ENCODE measurements at places on chromosomes 2 and 18.

- no peak for DNase-seq
Measured at GRCh38 chr2:10889651-10890215, 22.0 kb upstream of the KCNF1 start.

DNA sequence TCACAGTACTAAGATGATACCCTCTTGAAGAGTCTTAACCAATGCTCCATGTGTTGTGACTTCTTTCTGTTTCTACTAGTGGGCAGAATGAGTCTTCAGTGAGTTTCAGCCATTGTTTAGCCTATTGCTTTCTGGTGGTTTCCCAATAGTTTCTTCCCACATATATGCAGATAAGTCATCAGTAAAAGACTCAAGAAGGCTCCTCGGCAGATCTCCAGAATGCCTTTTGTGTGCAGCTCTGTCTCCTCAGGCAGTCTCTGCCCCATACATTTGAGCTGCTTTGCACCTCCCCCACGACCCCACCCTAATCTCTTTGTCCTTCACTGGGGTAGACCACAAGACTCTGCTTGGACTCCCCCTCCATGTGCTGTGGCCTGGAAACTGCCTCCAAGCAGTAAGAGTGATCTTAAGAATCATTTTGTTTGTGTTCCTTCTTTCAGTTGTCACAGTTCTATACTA, 71.6 kb upstream of the CHRNA1 start:
- no peak for DNase-seq

- peak; percentile 31 for DNase-seq
Measured at GRCh38 chr2:192194265-192194865, 368 bp downstream of the TMEFF2 start.

DNA sequence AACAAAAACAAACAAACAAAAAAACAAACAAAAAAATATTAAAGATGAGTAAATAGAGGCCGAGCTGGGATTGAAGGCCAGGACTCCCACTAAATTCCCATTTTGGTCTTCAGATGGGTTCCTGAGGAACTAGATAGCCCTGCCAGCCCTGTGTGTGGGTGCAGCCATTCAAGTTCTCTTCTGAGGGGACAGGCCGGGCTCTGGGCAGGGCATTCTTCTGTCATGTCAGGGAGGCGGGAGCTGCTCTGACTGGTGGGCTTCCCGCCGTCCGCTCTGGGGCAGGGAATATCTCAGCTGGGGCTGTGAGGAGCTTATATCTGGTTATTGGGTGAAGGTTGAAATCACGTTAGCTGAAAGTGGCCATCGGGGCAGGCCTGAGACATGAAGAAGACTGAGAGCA, 127.3 kb upstream of the CXCR4 start:
- no peak for DNase-seq

DNA sequence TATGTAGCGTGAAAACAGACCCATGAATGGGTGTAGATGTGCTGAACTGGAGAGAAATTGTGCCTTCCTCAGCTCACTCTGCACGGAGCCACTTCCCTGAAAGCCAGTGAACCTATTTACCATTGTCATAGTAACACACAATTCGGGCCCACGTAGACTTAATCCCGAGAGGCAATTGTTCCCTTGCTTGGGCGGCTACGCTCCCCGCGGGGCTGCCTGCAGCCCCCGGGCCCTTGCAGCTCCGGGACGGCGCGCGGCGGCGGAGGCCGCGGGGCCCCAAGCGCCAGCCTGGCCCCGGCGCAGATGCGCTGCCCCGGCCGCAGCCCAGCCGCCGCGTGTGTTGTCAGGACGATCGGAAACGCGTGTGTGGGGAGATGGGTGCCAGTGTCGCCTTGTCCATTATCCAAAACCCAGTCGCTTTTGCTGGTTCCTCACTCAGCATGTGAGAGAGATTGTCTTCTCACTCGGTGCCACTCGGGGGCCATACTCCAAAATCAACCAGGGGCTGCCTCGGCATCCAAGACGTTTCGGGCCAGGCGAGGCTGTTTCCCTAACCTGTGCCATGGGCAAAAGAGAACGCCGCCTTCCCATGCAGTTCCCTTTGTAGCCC, 17.9 kb upstream of the LRRTM1 start:
- DNase-seq, result no peak

- no peak for DNase-seq
Measured at GRCh38 chr18:23406271-23406787, 46.8 kb upstream of the RIOK3 start.

GRCh38 chr2:103669531-103669930, 907.7 kb downstream of the TMEM182 start:
- no peak for DNase-seq

DNA sequence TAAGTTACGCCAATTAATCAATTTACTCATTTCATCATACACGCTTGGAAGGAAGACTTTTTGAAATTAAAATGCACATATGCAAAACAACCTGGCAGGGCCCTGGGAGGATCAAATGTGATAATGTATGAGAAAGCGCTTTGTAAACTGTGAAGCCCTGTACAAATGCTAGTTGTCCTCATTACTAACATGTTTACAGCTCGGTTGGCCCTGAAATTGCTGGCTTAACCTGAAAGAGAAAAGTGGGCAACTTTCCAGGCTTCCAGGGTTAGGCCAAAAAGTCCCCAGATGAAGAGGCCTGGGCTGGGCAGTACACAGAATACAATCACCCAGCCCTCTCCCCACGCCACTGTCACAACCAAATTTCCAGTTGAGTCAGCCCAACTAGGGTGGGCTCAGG, 60.2 kb downstream of the DNMT3A start:
- no peak for DNase-seq

DNA sequence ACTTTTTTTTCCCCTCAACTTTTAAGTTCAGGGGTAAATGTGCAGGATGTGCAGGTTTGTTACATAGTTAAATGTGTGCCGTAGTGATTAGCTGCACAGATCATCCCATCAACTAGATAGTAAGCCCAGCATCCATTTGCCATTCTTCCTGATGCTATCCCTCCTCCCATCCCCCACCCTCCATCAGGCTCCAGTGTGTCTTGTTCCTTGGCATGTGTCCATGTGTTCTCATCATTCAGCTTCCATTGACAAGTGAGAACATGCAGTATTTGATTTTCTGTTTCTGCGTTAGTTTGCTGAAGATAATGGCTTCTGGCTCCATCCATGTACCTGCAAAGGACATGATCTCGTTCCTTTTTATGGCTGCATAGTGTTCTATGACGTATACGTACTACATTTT, 47.2 kb upstream of the STON1 start:
- DNase-seq, result no peak

GRCh38 chr2:184302506-184302905, 295.8 kb upstream of the ZNF804A start:
- DNase-seq, result no peak

DNA sequence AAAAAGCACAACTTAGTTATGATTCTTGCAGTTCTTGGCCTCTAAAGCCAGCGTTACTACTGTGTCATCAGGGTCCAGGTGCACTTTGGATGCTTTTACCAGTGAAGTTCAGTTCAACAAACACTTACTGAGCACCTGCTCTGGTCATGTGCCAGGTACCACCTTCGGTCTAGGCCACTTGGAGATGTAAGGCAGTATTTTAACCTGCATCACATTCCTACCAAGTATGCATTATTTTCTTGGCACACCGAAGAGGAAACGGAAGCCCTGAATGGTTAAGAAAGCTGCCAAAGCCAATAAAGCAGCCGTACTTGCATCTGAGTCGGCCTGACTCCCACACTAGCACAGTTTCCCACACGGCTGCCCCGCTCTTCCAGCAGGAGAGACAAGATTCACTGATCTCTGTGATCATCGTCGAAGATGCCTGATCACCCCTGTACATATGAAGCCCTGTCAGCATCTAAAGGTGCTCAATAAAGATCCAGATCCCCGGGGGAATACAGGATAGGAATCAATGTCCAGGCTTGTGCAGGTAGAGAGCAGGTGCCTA, 427.1 kb downstream of the EIPR1 start:
- DNase-seq, result no peak

GRCh38 chr2:46269544-46270273, 27.5 kb upstream of the EPAS1 start:
- DNase-seq, result no peak

DNA sequence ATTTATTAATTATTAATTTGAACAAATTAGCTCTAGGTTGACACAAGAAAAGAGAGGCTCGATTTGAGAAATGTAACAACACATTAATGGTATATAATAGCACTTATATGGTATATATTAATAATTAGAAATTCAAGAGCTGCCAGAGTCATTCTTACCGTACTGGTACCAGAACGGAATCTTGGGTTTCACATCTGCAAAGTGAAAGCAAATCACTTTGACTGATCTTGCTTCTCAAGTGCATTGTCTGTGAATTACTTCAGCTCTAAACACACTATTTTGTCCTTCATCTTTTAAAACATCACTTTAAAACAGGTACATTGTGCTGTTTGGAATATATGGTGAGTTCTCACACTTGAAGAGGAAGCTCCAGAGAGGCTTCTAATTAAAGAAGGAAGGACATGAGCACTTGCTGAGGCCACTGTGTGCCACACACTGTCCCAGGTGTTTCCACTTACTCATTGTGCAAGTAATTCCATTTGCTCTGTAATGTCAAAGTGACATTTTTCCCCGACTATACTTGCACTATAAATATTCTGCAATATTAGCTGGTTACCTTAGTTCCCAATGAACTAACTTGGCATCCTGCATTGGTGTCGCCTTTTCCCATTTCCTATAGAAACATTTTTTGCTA, 85.8 kb downstream of the PLA2R1 start:
- DNase-seq, result no peak

DNA sequence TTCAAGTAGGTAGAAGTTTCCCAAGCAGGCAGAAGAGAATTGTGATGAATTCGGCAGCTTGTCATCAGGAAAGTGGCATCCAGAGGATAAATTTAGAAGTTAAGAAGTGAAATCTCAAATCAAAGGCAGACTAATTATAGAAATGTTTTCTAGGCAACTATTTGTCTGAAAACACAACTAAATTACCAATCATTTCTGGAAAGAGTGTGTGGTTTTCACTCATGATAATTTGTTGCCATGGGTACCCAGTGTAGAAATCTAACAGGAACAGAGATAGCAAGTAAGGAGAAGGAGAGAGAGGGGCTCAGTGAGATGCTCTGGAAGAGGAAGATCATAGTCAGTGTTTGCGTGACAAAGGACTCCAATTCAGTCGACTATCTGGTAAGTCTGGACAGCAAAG, 208.1 kb downstream of the NCKAP5 start:
- DNase-seq, result no peak

GRCh38 chr18:9058406-9058805, 44.1 kb upstream of the NDUFV2 start:
- no peak for DNase-seq

- no peak for DNase-seq
Measured at GRCh38 chr2:203185864-203186263, 53.0 kb upstream of the CYP20A1 start.

DNA sequence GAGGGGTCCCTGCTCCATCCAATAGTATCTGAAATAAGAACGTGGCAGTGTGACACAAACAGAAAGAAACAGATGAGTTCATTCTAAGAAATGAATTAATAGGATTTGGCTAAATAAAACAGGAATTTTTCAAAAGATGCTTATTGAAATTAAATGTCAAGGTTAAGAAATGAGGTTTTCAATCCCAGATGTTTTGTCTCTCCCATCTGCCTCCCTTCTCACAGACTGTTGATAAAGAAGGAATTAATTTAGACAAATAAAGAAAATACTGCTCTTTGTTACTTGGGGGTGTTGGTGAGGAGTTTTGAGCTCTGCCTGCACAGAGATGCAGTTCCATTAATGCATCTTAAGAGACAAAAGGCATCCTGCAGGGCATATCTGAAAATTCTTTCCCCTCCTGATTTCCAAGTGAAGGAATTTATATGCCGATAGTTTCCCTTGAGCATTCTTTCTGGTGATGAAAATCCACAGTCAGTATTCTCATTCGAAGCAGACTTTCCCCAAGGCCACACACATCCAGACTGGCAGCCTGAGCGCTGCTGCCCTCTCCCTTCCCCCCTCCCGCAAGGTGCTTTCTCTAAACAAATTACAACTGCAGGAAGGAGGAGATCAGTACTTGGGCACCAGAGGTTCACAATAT, 385.4 kb upstream of the RND3 start:
- DNase-seq, result no peak

DNA sequence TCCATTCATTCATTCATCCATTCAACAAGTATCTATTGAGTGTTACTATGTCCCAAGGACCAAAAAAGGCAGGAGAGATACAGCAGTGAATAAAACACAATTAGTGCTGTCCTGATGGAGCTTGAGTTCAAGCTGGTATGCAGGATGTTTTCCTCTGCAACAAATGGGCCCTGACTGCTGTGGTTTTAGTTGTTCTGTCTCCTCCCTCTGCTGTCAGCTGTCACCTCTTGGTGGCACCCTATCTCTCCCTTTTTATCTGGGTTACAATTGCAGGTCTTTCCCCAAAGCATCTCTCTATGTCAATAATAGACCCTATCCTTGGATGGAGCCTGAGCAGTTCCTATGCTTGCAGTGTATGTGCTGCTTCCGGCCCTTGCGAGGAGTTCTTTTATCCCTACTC, 304.8 kb downstream of the PDE11A start:
- DNase-seq, result no peak

DNA sequence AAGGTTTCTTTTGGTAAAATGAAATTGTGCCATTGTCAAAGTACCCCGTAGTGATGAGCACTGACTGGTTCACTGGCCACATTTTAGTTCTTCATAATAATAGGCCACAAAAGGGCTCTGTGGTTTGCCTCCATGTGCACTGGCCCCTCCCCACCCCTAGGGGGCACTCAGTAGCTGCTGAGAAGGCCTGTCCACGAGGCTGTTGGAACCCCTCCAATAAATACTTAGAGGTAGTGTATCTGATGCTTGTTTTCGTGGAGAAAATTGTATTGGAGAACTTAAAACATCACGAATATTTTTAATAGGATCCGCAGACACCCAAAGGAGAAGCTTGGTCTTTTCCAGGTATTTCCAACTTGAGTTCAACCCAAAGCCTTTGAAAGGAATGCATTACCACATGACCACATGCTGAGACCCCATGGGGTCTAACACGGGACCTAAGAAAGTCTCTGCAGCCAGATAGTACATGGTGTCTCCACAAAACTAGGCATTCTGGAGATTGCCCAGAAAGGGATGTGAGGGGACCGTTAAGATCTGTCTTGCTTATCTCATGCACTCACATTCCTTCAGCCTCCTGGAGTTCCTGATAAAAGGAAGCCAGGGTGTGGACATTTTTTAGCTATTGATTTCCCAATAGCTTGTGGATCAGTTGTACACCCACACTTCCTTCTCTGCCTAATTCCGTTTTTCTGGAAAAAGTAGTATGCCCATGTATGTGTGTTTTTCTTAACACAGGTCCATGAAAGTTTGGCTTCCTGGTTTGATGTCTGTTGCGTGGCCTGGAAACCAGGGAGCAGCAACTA, 28.5 kb upstream of the NOSTRIN start:
- DNase-seq, result no peak

- DNase-seq, result no peak
Measured at GRCh38 chr2:190271783-190272456, 47.7 kb downstream of the HIBCH start.

- no peak for DNase-seq
Measured at GRCh38 chr2:106039634-106040315, 154.3 kb downstream of the UXS1 start.

Data from muscle of arm (tissue), 14 donors.